Activated naive CD4-positive, alpha-beta T cell treated with Interleukin-2 at 50 U/mL for 16 hours (primary cell): ENCODE measurements at places on chromosomes 11 and 22.

- peak; percentile 60 for DNase-seq
Measured at GRCh38 chr11:61065955-61066638, 36.2 kb upstream of the CD5 start.

- no peak for DNase-seq
Measured at GRCh38 chr11:5204787-5205186, 4.3 kb upstream of the OR51V1 start.

GRCh38 chr11:131579932-131580387 lies 209.5 kb downstream of the NTM start:
- DNase-seq: no peak

DNA sequence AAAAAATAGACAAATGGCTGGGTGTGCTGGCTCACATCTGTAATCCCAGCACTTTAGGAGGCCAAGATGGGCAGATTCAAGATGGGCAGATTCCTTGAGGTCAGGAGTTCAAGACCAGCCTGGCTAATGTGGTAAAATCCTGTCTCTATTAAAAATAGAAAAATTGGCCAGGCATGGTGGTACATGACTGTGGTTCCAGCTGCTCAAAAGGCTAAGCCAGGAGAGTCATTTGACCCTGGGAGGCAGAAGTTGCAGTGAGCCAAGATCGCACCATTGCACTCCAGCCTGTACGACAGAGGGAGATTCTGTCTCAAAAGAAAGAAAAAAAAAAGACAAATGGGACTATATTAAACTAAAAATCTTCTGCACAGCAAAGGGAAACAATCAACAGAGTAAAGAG lies 55.4 kb downstream of the USP35 start:
- DNase-seq: no peak

DNA sequence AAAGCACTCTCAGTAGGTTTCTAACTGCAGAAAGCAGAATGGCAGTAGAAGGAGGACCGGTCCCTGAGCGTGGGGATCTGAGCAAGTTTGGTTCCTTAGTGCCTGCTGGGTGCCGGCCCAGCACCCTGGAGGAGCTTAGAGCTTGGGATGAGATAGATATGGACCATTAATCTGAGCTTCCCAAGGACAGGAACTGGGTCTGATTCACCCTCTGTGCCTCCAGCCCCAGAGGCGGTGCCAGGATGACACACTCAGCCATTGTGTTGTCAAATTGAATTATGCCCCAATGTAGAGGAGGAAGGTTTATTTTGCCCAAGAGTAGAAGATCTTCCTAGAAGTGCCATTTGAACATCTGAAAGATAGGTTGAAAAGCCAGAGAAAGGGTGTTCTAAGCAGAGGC lies 4.3 kb downstream of the ZC3H7B start:
- DNase-seq: no peak

DNA sequence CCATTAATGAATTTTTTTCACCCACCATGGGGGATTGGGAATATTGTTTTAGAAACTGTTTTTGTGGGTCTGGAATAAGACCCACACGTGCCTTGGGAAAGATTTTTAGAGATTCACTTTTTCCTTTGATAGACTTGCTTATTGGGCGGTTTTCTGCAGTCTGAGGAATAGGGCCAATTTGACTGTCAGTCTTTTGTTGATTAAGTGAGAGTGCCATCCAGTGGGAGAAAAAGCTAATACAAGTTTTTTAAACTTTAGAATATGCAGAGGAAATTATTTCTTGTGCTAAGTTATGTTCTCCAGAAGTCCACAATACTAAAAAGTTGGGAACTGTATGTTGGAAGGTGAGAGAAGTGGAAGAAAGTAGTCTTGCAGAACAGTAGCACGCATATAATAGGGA lies 56.1 kb downstream of the PRMT3 start:
- DNase-seq: no peak
